CD4-positive, alpha-beta T cell (primary cell): ENCODE measurements at places on chromosomes 4 and X. TPM values are rescaled to one million over a fixed set of nuclear protein-coding genes. Genes with fewer than 3 reads are reported as not detected.

GRCh38 chr4:128571747-128572146 lies 237.8 kb upstream of the JADE1 start:
- DNase-seq = no peak

- DNase-seq = no peak
These were observed 140.4 kb downstream of the MID1IP1 start for GRCh38 chrX:38941675-38942074.

- DNase-seq = no peak
These were observed 49.5 kb downstream of the HTRA3 start for GRCh38 chr4:8319061-8319460.

DNA sequence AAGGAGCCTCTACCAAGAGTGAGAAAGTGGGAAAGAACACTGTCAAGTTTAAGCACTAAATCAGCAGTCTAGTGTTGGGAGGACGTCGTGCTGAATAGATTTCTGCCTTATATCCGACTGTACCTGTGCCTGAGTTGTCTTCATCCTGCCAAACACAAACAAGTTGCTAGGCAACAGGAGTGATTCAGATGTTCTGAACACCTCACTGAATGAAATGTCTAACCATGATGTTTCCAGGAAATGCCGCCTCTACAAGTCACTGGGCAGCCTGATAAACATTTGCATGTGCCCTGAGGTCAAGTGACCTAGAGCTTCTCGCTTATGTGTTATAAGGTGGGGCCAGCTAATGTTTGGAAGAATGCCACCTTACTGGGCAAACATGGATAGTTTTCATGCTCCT lies 37.9 kb downstream of the SGMS2 start:
- no peak for DNase-seq

DNA sequence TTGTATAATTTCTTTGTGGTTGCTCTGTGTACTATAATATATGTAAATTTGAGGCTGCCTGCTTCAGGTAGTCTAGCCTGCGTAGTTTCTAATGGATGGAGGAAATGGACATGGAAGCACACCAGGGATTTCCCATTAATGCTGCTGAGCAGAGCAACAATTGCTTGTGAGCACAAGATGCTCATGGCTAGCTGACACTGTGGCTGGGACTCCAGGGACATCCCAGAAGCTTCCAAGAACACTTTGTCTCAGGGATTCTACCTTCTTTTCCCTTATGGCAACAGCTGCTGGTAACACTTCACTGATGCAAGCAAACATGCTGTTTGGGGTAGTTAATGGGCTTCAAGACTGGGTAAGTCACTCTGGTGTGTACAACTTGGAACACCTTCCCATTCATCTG lies 66.1 kb downstream of the TENT5D start:
- no peak for DNase-seq

- DNase-seq = no peak
These were observed 44.6 kb upstream of the LNX1 start for GRCh38 chr4:53635697-53636483.

- no peak for DNase-seq
These were observed 59.4 kb downstream of the TSC22D3 start for GRCh38 chrX:107716118-107716684.

DNA sequence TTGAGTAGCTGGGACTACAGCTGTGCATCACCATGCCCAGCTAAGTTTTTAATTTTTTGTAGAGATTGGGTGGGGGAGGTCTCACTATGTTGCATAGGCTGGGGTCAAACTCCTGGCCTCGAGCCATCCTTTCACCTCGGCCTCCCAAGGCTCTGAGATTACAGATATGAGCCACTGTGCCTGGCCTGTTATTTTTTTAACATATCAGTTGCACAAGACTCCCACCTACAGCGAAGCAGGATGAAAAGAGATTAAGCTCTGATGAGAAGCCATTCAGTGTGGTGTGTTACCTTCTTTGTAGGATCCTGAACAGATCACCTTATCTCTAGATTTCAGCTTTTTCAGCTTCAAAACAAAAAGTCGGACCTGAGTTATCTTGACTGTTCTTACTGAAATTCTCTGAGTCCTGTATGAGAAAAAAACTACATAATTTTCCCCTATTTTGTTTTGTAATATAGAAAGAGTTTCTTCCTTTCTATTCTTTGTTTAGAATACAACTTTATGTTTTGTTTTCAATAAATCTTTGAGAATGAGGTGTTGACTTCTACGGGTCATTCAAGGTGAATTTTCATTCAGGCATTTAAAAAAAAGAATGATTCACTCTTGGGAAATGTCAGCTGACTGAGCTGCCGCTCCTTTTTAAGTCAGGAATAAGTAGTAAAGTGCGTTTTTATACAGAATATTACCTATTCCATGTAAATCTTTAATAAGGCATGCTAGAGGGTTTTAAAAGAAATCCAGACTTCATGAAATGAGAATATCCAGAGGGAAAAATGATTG lies 134.6 kb downstream of the ARSF start:
- no peak for DNase-seq

GRCh38 chr4:105631818-105632400 lies 76.6 kb downstream of the INTS12 start:
- DNase-seq = no peak

- no peak for DNase-seq
These were observed 170.8 kb upstream of the GATB start for GRCh38 chr4:151931563-151931962.

DNA sequence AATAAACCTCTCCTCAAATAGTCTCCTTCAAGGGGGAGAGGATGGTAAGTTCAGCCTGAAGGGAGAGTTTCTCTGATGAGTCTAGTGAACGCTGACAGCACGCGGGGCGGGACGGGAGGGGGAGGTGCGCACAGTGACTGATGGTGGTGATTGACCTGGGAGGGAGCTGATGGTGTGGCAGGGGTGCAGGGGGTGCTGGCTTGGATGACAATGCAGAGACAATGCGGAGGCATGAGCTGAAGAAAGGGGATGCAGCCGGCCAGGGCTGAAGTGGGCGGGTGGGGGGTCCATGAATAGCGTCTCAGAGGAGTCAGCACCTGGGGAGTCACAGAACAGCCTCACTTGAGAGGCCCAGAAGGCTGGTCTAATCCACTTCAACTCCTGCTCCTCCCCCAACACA lies 142.5 kb upstream of the PJA1 start:
- DNase-seq = no peak

- no peak for DNase-seq
These were observed 43.0 kb downstream of the C4orf33 start for GRCh38 chr4:129138810-129139496.

DNA sequence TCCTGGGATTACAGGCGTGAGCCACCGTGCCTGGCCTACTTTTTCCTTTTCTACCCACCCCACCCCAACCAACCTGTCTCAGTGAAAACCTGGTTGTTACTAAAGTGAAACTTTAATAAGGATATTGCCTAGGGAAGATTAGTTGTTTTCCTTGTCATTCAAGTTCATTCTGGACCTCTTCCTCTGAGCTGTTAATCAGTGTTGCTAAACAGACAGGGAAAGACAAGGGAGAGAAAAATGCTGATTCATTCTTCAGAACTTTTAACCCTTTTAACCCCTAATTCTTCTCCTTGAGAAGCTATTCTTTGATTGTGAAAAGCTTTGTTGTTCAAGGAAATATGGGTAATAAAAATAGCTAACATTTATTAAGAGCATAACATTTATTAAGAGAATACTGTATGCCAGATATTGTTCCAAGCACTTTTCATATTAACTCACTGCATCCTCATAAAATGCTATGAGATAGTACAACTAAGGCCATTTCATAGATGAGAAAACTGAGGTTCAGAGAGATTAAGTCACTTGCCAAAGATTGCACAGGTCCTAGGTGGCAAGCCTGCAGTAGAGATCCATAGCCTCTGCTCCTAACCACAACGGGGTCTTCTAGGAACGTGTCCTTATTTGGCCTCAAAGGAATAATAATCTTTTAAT lies 34.8 kb downstream of the OSTC start:
- DNase-seq = no peak

GUCY1B1 gene
- total RNA-seq = not detected

IL2 gene
- 4.7 TPM for total RNA-seq

POLN gene
- total RNA-seq = 2.3 TPM

AWAT2 gene
- total RNA-seq = not detected

ZNF718 gene
- 7.4 TPM for total RNA-seq
